Heart left ventricle (tissue), 16 donors: ENCODE measurements at places on chromosomes 5 and 9. TPM values are rescaled to one million over a fixed set of nuclear protein-coding genes. Genes with fewer than 3 reads are reported as not detected.

The SEMA5A gene
- total RNA-seq, result 33.8 TPM

The STING1 gene
- total RNA-seq, result 119 TPM

The CNTLN gene
- 4.4 TPM for total RNA-seq

The SH3GL2 gene
- 12.7 TPM for total RNA-seq

The PHF24 gene
- 2.2 TPM for total RNA-seq

The CCL28 gene
- total RNA-seq, result 0.37 TPM

The PLPP7 gene
- 86.0 TPM for total RNA-seq

The FSTL4 gene
- total RNA-seq, result not detected

The CMYA5 gene
- total RNA-seq, result 2,421 TPM

The CDC20B gene
- total RNA-seq, result not detected

The SLC45A2 gene
- total RNA-seq, result not detected

The LVRN gene
- 0.14 TPM for total RNA-seq

The PCDHA11 gene
- total RNA-seq, result not detected

The GDA gene
- 1.1 TPM for total RNA-seq

The PCAT7 gene
- not detected for total RNA-seq

The GRM6 gene
- total RNA-seq, result not detected

The SPATA31A5 gene
- total RNA-seq, result not detected

The RNF183 gene
- not detected for total RNA-seq

The CA9 gene
- not detected for total RNA-seq
